Fibroblast of lung (primary cell): ENCODE measurements at places on chromosomes 16 and 17.

DNA sequence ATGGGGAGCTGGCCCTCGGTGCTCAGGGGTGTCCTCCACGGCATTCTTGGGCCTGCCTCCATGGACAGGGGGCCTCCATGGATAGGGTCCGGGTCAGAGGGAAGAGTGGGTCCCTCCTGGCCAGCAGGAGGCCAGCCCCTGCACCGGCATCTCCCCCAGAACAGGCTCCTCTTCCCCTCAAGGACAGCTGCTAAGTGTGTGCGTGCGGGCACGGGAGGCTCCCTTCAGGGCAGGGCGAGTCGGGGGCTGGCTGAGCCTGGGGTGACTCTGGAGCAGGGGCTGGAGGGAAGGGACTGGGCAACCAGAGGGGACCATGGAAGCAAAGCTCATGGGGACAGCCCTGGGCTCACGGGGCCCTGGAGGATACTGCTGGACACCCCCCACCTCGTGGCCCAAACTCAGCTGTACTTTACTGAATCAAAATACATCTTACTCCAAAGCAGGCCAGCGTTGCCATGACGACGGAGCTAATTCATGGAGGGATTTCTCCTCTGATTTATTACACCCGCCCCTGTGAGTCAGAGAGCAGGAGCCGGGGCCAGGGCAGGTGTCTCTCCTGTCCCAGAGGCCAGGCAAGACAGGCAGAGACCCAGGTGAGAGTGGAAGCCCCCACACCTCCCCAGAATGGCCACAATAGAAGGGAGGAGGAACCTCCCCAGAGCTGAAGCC is 2.1 kb downstream of the CASKIN1 start:
- peak; percentile 42 for DNase-seq

- DNase-seq: no peak
Measured at GRCh38 chr17:57809879-57810278, 40.0 kb downstream of the MRPS23 start.

- DNase-seq: no peak
Measured at GRCh38 chr16:68013440-68013839, 2.3 kb downstream of the DPEP2NB start.

DNA sequence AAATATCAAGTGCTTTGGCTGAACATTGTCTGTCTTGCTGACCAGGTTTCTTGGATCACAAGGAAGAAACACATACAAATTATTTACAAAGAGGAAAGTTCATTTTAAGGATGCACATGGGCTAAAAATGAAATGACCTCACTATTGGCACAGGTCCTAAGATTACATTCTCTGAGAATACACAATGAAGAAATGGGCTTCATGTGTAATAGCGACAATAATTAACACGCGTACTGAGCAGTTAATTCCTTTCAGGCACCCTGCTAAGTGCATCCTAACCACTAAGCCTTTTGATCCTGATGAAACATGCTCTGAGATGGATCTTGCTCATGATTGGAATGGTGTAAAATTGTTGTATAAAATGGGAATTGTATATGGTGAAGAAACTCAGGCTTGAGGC is 429.0 kb downstream of the HS3ST4 start:
- DNase-seq: no peak

DNA sequence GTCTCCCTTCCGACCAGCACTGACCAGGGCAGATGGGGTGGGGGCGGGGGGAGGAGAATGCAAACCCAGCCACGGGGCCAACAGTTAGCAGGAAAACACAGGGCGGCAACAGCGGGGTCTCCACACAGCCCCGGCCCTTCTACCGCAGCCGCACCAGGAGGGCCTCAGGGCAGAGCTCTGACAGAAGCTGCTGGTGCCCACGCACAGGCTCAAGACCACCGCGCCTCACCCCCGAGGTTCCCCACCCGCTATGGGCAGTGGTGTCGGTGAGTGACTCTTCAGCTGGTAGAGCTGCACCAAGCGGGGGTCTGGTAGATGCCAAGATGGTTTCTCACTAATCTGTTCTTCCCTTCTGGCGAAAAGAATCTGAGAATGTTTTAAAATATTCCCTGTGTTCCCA is 16.1 kb downstream of the HAGH start:
- DNase-seq: no peak

DNA sequence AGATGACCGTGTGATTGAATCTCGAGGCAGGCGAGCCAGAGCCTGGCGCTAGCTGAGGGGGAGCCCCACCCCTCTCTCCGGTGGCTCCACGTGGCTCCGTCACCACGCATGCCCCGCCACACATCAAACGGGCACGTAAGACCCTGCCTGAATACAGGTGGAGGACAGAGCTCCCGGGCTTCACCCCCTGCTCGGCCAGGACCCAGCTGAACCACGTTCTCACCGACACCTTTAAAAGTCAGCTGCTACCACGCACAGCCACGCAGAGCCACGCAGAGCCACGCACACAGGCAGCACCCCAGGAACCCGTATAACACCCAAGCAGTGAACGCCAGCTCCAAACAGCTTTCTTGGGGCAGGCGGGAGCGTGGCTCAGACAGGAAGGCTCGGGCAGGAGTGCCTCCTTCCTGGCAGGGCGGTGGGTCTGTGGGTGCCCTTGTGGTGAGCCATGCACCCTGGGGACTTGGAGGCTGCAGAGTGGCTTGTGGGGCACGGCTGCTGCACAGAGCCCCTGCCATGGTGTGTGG is 4.4 kb downstream of the TMEM204 start:
- DNase-seq: no peak

- peak; percentile 40 for DNase-seq
Measured at GRCh38 chr17:53472586-53472985, 350.1 kb upstream of the KIF2B start.

- DNase-seq: no peak
Measured at GRCh38 chr16:75217389-75217851, 1.4 kb upstream of the CTRB1 start.

DNA sequence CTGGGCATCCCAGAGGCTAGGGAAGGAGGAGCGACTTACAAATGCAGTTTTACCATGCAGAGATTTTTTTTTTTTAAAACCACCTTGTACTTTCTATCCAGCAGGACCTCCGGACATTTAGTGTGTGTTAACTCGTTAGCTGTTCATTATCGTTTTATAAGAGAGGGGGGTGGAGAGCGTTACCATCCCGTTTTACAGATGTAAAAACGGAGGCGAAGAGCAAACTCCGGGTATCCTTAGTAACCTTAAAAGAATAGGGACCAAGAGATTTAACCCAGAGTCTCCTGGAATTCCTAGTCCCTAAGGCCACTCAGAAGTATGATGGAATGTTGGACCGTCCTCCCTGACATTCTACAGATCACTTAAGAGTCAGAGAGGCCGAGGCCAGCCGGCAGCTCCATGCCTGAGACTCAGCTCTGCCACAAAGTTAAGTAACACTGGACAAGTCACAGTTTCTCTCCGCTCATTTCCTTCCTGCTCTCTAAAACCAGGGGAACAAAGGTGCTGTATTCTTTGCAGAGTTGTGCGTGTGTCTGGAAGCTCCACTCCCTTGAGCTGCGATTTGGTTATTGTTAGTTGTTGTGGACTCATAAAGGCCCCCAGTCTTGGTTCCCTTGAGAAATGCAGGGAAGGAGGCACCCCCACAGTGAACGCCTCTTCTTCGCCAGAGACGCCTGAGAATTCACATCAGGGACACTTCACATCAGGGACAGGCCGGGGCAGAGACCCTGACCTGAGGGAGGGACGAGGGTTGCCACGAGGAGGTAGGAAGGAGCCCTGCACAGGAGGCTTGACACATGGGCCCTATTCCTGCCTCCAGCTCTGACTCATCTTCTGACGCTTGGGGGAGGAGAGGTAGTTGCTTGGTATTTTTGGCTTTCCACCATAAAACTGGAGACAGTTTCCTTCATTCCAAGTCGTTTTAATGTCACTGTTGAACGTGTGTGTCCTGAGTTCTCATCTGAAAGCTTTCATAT is 1.2 kb downstream of the DUSP14 start:
- DNase-seq: peak; percentile 89

GRCh38 chr16:19153876-19154275 is 14.2 kb upstream of the SYT17 start:
- no peak for DNase-seq

DNA sequence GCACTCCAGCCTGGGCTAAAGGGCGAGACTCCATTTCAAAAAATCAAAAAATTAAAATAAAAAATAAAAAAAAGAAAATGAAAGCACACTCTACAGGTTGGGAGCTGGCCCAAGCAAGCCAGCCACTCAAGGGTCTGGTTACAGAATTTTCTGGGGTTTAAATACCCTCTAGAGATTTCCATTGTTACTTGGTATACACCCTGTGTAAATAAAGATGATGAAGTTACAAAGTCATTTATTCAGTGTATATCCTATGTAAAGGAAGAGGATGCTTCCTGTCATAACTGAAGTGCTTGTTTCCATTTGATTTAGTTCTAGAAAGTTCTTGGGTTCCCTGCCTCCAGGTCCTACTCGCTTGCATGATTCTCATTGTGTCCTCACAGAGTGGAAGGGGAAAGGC is 79.9 kb upstream of the C17orf78 start:
- DNase-seq: no peak

- peak; percentile 50 for DNase-seq
Measured at GRCh38 chr16:67993207-67994039, 5.9 kb downstream of the DPEP2 start.

DNA sequence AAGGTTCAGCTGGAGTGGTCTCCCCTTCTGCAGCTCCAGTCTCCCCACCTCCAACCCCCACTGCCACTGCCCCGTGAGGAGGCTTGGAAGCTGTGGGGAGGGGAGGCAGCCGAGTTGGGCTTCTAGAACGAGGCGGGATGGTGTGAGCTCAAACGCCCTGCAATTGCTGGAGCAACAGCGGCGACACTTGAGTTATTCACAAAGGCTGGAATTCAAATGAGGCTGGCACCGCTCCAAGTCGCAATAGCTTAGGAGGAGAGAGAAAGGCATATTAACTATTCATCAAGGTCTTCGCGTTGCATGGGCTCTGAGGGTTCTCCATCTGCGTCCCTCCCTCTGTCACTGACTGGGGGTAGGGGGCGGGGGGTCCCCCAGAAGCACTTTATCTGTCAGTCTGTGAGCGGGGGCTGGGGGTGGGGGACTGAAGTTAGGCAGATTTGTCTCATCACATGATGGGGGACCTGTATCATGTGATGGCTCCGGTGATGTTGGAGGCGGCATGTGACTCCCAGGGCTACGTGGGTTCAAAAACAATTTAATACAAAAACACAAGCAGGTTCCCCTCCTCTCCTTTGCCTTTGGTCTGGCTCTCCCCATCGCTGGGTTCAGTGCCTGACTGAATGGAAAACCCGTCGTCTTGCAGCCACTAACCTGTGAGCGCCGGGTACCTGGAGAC is 70.5 kb downstream of the RBBP6 start:
- DNase-seq: peak; percentile 66

- DNase-seq: no peak
Measured at GRCh38 chr17:54015734-54016133, 193.0 kb downstream of the KIF2B start.

DNA sequence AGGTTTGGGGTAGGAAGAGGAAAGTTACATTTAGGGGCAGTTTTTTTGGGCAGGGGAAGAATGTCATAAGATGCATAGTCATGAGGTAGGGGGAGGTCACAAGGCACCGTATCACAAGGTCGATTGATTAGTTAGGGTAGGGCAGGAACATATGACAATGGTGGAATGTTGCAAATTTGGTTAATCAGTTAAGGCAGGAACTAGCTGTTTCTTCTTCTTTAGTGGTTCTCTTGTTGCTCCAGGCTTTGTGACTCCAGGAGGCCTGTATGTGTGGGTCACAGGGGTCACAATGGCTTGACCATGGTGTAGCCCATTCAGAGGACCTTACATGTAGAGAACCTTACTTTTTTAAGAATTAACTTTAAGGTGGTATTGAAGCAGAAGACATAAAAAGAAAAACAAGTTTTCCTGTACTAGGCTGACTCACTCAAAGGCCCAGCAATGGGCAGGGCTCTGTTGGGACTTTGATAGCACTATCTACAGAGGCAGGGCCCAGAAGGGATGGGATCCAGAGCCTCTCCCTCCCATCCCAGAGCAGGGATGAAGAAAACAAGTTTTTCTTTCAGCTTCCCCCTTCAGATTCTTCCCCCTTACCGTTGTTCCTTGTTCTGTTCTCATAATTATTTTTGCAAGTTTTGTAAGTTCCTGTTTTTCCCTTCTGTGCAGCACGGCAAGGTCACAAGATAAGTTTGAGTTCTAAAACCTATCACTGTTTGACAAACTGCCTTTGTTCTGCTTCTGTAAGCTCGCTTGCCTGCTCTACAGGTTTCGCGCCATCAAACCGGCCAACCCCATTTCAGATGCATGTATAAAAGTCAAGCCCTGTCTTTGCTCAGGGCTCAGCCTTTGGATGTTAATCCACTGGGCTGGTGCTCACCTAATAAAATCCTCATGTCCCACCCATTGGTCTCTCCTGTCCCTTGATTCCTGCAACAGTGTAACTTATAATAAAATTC is 45.8 kb upstream of the ATF7IP2 start:
- no peak for DNase-seq

- DNase-seq: no peak
Measured at GRCh38 chr16:89334988-89335802, 117.7 kb downstream of the ZNF778 start.

GRCh38 chr16:704552-705380 is 835 bp downstream of the FBXL16 start:
- DNase-seq: no peak

DNA sequence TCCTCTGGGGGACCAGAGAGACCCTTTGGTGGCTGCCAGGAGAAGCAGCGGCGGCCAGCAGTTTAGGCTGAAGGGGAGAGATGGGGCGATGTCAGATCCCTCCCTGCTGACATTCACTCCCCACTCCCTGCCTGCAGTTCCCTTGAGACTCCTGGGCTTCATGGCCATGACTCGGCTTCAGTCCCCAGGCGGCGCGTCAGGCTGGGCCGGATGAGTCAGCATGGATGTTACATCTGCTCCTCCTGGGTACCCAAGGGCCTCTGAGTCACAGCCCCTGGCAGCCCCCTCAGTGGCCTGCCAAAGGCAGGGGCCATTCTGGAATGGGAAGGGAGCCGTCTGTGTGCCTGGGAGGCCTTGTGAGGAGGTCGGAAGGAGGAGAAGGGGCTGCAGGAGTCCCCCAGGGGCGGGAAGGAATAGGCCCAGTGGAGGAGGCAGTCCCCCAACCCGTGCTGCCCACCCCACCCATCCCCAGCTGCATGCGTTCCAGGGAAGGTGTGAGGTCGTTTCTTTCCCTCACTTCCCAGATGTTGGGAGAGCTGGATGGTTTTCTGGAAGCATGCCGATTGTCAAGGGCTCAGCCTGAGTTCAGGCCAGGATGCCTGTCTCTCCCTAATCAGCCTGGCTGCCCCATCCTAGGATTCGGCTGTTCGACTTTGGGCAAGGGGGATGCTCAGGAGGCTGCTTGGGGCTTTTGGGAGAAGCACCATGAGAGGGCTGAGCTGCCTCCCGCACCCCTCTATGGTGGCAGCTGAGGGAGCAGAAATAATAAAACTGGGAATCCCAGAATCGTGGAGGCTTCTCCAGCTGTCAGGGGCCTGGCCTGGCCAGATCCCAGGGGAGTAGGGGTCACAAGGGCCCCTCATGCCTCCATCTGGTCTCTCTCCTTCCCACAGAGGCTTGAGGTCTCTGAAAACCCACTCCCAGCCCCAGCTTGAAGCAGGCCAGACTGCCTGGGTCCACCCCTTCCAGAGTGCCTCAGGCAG is 9.7 kb downstream of the RHBDL3 start:
- peak; percentile 89 for DNase-seq

DNA sequence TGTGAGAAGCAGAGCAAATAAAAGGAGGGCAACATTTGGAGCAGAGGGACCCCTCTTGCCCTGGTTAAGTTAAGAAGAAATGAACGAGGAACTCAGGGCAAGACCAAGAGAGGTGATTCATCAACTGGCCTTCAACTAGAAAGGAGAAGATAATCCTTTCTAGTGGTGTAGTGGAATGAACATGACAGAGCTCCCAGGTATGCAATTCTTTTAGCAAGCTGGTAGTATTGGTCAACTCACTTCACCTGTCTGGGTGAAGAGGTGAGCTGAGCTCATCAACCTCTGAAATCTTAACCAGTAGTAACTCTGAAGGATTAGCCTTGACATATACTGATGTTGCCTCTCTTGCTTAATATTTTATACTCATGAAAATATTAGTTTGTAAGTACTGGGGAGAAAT is 1024.7 kb upstream of the GOT2 start:
- no peak for DNase-seq
